ENCODE measurements at places on chromosomes 7 and 10.

DNA sequence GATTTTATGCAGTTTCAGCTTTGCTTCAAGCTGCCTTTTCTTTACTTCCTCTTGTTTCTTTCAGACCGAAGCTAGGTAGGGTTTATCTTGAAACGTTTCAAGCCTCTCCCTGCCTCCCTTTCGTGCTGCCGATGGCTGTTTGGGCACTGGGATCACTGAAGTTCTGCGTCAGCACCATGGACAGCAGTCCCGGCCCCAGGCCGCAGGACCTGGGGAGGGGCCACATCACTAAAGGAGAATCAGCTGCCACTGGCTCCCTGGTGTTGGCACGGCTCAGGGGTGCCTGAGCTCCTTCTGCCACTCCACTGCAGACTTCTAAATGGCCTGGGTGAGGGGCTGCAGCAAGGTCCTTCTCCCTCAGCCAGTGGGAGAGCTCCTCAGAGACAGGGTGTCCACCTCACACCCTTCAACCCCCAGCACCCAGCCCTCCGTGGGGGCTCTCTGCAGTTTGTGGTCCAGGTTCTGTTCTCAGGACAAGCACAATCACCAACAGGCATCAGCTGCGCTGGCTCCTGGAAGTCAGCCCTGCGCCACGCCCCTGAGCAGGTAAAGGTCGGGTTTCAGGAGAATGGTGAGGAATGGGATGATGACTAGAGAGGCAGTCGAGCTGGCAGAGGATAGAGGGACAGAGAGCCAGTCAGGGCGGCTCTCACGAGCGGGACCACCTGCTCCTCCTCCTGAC lies 387.2 kb downstream of the TCERG1L start:
- DNase-seq, result no peak

- peak; percentile 38 for DNase-seq
Observed at GRCh38 chr7:138661069-138661635, 40.0 kb downstream of the SVOPL start.

DNA sequence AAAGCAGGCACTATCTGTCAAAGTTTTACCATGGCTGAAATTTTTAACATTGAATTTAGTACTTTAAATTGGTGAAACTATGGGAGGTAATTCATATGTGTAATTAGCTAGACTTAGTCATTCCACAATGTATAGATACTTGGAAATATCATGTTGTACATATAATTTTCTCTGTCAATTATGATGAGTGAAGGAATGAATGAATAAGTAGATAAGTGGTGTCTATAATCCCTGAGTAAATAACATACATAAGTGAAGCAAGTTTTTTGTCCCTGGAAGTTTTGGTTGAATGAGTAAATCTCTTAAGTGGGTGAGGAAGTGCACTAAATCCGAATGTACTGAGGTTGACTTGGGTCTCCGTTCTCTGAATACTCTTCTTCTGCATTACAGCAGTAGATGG lies 201.0 kb downstream of the CSTF2T start:
- DNase-seq, result no peak

- no peak for DNase-seq
Observed at GRCh38 chr10:104935656-104936055, 294.6 kb downstream of the SORCS3 start.

DNA sequence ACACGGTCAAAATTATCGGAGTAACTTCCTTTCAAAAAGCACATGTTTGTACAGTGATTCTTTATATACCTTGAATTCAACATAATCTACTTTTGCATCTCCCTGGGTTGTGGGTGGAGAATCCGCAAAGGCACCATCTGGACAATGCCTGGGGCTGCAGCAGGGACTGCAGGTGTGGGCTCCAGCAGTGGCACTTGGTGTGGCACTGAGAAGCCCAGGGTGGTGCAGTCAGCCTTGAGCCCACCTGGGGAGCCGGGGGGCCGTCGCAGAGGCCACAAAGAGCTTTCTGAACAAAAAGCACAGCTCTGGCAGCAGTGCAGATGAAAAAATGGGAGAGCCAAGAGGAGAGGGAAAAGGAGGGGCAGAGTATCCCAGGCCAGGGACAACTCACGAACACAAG lies 22.2 kb downstream of the PARD3 start:
- DNase-seq, result no peak

DNA sequence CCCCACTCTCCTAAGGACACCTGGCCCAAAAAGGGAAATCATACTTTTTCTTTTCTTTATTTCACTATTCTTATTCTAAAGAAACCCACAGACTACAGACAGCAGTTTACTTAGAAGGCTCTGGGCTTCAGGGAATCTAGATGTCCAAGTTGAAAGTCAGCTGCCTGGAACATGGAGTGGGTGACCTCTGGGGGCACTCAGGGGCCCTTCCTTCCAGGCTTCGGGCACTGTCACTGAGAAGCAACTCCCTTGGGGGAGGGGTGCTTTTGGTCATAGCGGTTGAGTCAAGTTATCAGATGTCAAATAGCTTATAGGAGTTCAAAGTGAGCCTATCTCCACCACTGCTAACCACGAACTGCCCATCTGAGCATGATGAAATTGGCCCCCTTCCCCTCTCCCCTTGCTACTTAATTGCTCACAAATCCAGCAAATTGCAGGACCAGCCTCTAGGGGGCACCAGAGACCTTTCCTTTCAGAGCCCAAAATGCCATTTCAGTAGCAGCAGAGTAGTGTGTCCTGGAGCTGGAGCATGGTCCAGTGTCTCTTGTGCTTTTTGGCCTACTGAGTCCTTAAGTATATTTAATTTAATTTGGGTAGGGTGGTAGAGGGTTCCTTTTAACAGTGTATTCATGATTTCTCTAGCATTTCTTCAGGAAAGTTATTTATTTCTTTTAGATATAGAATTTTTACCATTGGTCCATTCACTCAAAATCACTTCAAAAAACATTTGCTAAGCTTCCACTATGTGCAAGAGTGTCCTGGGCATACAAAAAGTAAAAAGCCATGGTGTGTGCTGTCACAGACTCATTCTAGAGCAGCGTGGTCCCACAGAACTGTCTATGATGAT lies 463.8 kb downstream of the KCNMA1 start:
- DNase-seq, result no peak

Data from retinal pigment epithelial cell (primary cell).